ENCODE measurements at places on chromosomes 5 and 9. TPM values are rescaled to one million over a fixed set of nuclear protein-coding genes. Genes with fewer than 3 reads are reported as not detected.

The DND1 gene
- polyA plus RNA-seq: 0.22 TPM

The CDH6 gene
- polyA plus RNA-seq: not detected

The TLX3 gene
- polyA plus RNA-seq: not detected

The UNC13B gene
- polyA plus RNA-seq: 10.9 TPM

The B4GALT7 gene
- 34.9 TPM for polyA plus RNA-seq

The CEL gene
- polyA plus RNA-seq: 0.22 TPM

The TLR4 gene
- 0.09 TPM for polyA plus RNA-seq

The RNF183 gene
- not detected for polyA plus RNA-seq

The PRDM9 gene
- polyA plus RNA-seq: not detected

The PLAC8L1 gene
- not detected for polyA plus RNA-seq

The STKLD1 gene
- polyA plus RNA-seq: not detected

The GNA14 gene
- not detected for polyA plus RNA-seq

The DRD1 gene
- polyA plus RNA-seq: 0.01 TPM

The EPB41L4B gene
- polyA plus RNA-seq: 13.7 TPM

The SLCO6A1 gene
- polyA plus RNA-seq: not detected

The TAF7 gene
- polyA plus RNA-seq: 58.9 TPM

The GABRA1 gene
- not detected for polyA plus RNA-seq

The TAF11L7 gene
- not detected for polyA plus RNA-seq

The ODF2 gene
- polyA plus RNA-seq: 6.6 TPM

The S1PR3 gene
- polyA plus RNA-seq: 4.1 TPM

The SHISAL2B gene
- polyA plus RNA-seq: not detected

The IFNA13 gene
- polyA plus RNA-seq: not detected

The TMEM174 gene
- polyA plus RNA-seq: not detected

The PTGES gene
- polyA plus RNA-seq: 34.1 TPM

The ALDH7A1 gene
- polyA plus RNA-seq: 130 TPM

The BAAT gene
- polyA plus RNA-seq: 0.08 TPM

The OTULINL gene
- 0.62 TPM for polyA plus RNA-seq

The KIF12 gene
- polyA plus RNA-seq: 1.5 TPM

The ZSWIM6 gene
- polyA plus RNA-seq: 8.6 TPM

The CLINT1 gene
- polyA plus RNA-seq: 112 TPM

The AQP3 gene
- polyA plus RNA-seq: 215 TPM

The INSL6 gene
- polyA plus RNA-seq: not detected

The PLEKHG4B gene
- polyA plus RNA-seq: 0.10 TPM

The PHYHD1 gene
- polyA plus RNA-seq: 4.7 TPM

The KLHL3 gene
- polyA plus RNA-seq: 2.5 TPM

The C9orf153 gene
- not detected for polyA plus RNA-seq

The CENPK gene
- polyA plus RNA-seq: 3.2 TPM

The YIPF5 gene
- polyA plus RNA-seq: 66.3 TPM

The LECT2 gene
- not detected for polyA plus RNA-seq

The G3BP1 gene
- polyA plus RNA-seq: 115 TPM

The FABP6 gene
- 1.7 TPM for polyA plus RNA-seq

The MARCOL gene
- polyA plus RNA-seq: not detected

The CTXN3 gene
- polyA plus RNA-seq: 0.10 TPM

The PHF24 gene
- 0.04 TPM for polyA plus RNA-seq

The FOXD4 gene
- 0.22 TPM for polyA plus RNA-seq

The CCNB1 gene
- 38.8 TPM for polyA plus RNA-seq

The PCDHGB6 gene
- polyA plus RNA-seq: 0.30 TPM

The CD274 gene
- polyA plus RNA-seq: 18.9 TPM

The GALNT12 gene
- polyA plus RNA-seq: 1.2 TPM

The DHX29 gene
- polyA plus RNA-seq: 18.8 TPM

The IL33 gene
- 1.6 TPM for polyA plus RNA-seq

The SEC24A gene
- 19.2 TPM for polyA plus RNA-seq

The LMX1B gene
- polyA plus RNA-seq: 0.54 TPM

The CFAP157 gene
- polyA plus RNA-seq: not detected

The UCK1 gene
- 15.4 TPM for polyA plus RNA-seq

The CMYA5 gene
- 0.25 TPM for polyA plus RNA-seq

All from keratinocyte (primary cell).